Activated CD4-positive, alpha-beta T cell treated with anti-CD3 and anti-CD28 coated beads, Interleukin-2, amount 50 U/mL, for 24 hours (primary cell): ENCODE measurements at places on chromosomes 3 and 15.

GRCh38 chr3:107600780-107601179 is 78.0 kb downstream of the BBX start:
- DNase-seq = no peak

- DNase-seq = no peak
Observed at GRCh38 chr3:69770976-69771634, 31.8 kb downstream of the MITF start.

DNA sequence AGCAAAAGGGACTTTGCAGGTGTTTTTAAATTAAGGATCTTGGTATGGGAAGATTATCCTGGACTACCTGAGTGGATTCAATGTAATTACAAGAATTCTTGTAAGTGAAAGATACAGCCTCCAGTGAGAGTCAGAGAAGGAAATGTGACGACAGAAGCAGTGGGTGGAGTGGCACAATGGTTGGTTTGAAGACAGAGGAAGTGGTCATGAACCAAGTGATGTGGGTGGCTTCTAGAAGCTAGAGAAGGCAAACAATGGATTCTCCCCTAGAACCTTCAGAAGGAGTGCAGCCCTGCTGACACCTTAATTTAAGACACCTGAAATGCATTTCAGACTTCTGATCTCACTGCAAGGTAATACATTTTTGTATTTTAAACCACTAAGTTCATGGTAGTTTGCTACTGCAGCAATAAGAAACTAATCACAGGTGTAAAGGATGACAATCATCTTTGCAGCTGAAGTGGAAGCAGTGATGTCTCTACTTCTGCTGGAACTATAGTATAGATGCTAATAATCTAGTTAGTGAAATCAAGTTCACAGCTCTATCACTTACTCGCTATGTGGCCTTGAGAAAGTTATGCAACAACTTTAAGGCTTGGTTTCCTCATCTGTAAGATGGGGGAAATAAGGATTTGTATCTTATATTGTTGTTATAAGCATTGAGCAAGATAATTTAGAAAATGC is 403.4 kb upstream of the SUCLG2 start:
- DNase-seq = peak; percentile 13

GRCh38 chr15:70058642-70059360 is 38.9 kb downstream of the TLE3 start:
- DNase-seq = no peak

DNA sequence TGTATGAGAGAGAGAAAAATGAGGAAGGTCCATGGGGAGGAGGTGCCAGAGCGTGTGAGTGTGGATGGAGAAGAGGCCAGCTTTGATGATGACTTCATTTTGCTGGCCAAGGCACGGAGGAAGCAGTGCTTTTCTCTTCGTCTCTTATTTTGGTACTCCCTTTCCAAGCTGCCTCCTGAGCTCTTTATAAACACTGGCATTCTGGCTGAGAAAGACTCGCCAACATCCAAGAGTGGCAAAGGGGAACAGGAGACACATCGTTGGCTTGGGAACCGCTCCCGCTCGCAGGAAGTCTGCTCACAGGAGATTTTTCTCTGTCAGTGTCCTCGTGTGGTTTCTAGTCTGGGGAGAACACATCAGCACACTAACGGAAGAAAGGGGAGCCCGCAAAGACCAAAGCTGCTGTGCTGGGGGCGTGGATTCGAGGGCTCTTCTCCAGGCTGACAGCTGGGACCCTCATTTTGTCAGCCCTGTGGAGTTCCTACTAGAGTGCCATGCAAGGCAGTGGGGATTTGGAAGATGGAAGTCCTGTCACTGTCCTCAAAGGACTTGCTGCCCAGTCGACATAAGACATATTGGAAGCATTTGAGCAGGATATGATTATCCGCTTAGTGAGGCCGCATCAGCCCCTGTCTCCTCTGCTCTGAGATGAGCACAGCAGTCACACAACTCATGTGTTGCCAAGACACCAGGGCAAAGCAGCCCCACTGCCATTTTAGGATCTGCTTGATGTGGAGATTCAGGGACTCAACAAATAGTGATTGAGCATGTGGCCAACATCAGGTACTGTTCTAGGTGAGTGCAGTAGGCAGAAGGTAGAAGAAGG is 8.0 kb upstream of the SEMA4B start:
- DNase-seq = no peak

GRCh38 chr3:55482496-55483195 is 4.5 kb downstream of the WNT5A start:
- no peak for DNase-seq

GRCh38 chr3:108389372-108389771 is 93.0 kb downstream of the HHLA2 start:
- DNase-seq = no peak
